ENCODE measurements at places on chromosomes 5 and 9.

DNA sequence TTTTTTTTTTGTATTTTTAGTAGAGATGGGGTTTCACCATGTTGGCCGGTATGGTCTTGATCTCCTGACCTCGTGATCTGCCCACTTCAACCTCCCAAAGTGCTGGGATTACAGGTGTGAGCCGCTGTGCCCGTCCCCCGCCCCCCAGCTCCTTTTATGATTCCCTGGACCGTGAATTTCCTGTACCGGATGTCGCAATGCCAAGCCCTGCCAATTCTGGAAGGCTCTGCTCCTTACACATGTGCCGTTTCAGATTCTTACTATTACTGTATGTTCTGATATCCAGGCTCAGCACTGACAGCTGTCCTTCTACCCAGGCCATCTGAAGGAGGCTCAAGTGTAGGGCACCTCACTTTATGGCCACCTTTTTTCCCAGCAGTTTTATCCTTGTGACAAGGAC is 100.1 kb downstream of the PLCXD3 start:
- no peak for DNase-seq

DNA sequence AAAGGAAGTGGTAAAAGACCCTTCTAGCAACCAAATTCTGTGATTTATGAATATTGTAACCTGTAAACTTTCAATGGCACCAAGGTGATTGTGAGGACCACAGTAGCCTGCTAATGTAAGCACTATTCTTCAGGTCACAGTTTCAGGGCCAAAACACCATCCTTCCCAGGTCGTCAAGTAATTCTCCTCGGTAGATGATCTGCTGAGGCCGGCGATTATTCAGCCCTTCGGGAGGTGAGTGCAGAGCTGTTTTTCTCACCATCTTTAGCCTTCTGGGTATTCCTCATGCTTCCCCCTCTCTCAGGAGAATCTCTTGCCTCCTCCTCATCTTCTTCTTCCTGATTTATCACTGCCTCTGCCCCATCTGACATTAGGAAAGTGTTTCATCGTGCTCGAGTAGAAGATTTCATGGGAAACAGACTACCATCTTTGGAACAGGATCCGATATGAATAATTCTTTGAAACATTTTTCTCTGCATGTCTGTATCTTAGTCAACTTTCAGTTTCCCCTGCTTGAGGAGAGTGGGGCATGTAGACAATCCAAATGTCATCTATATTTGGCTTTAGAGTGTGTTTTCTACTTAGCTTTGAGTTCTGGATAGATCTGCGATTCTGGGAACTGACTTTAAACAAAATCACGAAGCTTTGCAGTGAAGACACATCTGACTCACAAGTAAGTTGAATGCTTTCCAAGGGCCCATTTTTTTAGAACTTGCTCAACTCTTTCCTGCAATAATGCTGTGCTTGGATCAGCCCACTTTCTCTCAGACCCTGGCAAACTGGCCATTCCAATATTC is 173.9 kb downstream of the AOPEP start:
- no peak for DNase-seq

DNA sequence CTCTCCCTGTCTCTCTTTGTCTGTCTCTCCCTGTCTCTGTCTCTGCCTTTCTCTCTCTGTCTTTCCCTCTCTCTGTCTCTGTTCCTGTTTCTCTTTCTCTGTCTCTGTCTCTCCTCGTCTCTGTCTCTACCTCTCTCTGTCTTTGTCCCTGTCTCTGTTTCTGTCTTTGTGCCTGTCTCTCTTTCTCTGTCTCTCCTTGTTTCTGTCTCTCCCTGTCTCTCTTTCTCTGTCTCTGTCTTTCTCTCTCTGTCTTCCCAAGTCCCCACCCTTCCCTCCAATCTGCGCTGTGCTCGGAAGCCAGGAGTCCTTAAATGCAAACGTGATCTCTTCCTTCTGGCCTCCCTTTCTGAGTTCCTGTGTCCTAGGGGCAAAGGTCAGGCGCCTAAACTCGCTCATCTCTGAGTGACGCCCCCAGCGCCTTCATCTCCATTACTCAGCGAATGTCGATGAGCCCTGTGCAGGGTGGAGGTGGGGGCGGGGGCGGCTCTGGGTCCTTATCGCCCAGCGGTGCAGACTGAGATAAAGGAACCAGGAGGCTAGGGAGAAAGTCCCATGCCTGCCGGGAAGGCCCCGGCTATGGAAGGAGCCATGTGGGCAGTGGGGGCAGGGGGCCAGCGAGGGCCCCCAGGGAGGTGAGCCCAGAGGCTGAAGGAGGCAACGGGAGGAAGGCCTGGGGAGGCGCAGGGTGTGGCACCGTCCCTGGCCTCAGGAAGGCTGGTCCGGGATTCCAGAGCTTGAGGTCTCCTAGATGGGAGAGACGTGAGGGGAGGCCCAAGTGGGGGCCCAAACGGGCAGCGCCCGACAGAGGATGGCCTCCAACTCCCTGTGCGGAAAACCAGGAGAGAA is 1.5 kb upstream of the SLC6A19 start:
- DNase-seq, result no peak

DNA sequence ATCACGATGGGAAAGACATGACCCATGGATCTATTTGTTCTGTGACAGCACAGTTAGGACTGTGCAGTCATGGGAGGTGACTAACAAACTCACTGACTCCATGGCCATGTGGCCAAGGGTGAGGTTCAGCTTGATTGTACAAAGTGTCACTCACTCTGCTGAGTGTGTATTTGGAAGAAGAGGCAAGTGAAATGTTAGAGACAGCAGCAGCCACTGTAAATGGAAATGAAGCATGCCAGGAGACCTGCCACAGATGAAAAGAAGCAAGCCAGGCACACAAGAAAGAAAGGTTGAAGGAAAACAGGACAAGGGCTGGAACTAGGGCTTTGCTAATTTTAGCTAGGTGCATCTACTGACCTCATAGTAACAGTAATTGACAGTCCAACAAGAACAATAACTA is 42.7 kb upstream of the PALM2AKAP2 start:
- no peak for DNase-seq

DNA sequence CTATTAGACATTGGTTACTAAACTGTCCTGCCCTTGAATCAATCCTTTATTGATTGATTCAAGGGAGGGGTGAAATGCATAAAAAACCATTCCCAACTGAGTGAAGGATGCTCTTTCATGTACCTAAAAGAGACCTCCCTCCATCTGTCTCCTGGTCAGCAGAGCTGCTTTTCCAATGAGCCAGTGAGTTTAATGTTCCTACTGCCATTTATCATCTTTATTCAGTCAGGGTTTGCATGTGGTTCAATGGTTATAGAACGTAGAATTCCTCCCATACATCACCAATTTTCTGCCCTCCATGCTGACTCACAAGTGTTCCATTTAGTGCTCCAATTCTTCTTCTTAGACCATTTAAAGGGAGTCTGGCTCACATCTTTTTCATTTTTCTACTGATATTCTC is 199.1 kb upstream of the PCSK5 start:
- no peak for DNase-seq

- peak; percentile 93 for DNase-seq
Observed at GRCh38 chr9:131590907-131591844, 45.9 kb downstream of the PRRT1B start.

- DNase-seq, result no peak
Observed at GRCh38 chr5:73093943-73094342, 26.4 kb upstream of the TMEM171 start.

DNA sequence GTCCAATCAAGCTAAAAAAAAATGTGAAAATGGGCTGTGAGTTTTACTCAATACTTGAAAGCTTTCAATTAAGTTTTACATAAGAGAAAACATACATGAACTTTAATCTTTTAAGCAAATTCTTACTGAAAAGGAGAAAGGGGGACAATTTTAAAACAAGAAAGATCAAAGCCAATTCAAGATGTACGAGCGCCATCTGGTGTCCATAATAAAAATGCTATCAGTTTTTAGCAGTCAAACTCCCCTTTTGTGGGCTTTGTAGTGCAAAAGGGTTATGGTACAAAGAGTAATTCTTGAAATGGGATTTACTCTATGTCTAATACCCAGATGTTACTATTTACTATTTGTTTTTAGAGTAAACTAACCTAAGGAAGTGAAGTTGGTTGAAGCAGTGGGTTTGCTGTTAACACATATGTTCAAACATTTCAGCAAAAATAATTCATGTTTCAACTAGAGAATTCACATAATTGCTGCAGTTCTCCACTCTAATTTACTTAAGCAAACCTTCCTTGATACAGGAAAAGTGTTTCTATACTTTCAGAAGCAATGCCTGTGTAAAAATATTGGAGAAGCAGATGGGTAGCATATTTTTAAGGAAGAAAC is 228.2 kb upstream of the TYRP1 start:
- DNase-seq, result peak; percentile 76

DNA sequence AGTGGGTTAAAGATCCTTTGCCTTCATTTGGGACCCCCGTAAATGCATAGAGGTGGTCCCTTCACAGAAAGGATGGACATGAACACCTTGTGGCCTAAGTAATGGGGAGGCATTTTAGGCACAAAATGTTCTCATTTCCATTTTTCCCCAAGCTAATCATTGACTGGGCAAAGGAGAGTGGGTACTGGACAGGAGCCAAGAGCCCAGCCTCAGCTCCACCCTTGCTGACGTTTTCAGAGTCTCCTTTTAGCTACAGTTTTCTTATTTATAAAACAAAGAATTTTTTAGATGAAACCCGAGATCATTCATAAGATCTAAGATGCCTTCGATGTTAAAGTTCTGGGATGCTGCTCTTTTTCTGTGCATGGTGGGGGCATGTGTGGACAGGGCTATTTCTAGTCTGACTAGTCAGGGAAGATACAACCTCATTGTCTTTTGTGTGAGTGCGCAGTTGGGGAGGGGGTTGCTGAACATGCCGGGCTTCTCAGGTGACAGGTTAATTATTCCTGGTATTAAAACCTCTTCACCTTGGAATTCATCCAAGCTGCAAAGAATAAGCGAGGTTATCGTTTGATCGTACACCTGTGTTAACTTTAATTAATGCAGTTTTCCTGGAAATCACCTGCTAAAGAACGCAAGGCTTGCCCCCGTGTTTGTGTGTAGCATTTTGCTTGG is 48.4 kb downstream of the ADAMTS16 start:
- DNase-seq, result no peak

DNA sequence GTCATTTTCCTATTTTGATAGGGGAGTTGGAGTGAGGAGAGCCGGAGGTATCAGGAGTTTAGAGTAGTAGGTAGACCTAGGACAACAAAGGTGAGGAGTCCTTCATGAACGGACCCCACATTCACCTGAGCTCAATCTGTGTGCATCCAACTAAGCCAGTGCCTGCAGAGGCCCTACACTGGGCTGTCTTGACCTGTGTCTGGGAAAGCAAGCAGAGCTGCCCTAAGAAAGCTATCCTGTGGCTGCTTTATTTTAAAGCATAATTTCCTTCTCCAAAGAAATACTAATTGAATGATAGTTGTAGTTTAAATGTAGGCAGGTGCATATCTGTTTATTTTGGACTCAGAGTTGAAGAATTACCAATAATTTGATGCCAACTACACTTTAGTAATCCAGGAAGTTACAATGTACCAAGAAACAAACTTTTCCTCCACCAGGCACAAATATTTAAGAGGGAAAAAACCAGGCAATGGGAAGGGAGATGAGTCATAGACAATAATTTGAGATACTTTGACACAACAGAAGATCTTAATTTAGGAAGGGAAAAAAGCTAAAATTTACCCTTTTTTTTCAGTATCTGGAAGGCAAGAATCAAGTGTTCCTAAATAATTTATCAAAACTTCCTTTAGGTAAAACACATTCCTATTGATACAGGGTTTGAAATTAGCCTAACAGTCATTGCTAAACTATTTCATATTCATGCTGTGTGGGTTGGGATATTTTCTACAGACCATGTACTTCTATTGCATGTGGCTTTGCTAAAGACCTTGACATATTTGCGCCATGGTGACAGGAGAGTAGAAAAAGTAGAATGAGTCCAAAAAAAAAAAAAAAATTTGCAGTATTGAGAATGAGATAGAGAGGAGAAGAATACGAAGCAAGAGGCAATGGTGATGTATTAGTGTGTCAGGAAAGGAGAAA is 376.6 kb upstream of the TUSC1 start:
- DNase-seq, result no peak

GRCh38 chr5:57538341-57538955 is 55.8 kb upstream of the ACTBL2 start:
- DNase-seq, result no peak

DNA sequence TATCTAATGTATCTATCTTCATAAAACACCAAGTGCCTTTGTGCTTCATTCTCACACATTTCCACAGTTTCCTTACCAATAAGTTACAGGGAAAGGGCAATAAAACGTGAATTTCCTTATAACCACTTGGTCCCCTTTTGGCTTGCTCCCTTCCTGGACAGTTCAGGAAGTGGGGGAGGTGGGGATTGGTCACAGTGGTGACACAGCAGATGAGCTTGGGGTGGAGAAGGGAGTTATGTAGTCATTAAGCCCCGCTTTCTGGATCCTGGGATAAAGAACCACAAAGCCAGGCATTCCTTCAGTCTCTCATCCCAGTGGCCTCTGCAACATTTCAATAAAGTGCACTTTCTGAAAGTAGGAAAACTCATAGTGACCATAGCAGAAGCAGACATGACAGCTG is 47.1 kb upstream of the FYB1 start:
- DNase-seq, result no peak

DNA sequence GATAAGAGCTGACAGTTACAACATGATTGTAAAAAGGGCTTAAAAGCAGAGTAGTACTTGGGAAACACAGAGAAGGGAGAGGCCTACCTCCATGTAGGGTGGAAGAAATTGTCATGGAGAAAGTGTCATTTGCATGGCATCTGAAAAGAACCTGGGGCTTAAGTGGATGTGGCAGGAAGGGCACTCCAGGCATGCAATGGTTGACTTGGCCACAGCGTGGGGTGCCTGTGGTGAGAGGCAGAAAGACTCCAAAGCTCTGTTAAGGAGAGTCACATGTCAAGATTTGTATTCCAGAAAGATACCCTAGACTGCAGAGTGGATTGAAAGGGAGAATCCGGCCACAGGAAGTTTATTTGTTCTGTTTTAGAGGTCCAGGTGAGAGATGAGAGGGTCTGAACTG is 2.4 kb downstream of the POLR3G start:
- DNase-seq, result no peak

GRCh38 chr5:178218237-178218776 is 14.0 kb downstream of the HNRNPAB start:
- no peak for DNase-seq

- no peak for DNase-seq
Observed at GRCh38 chr5:14359069-14360043, 216.2 kb downstream of the TRIO start.

DNA sequence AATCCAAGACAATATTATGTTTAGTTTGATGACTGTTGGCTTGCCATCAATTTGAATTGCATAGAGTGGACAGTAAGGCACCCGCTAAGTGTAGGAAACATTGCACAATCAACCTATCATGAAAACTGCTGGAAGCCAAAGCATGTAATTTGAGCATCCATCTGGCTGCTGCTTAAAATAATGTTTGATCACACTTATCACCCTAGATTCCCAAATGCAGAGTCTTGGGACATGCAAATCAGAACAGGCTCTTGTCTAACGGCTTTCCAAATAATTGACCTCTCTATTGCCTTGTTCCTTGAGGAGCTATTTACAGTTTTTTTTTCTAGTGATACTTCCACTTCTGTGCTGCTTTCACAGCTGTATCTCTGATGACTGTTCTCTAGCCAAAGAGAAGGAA is 342.1 kb downstream of the PRR16 start:
- DNase-seq, result no peak

DNA sequence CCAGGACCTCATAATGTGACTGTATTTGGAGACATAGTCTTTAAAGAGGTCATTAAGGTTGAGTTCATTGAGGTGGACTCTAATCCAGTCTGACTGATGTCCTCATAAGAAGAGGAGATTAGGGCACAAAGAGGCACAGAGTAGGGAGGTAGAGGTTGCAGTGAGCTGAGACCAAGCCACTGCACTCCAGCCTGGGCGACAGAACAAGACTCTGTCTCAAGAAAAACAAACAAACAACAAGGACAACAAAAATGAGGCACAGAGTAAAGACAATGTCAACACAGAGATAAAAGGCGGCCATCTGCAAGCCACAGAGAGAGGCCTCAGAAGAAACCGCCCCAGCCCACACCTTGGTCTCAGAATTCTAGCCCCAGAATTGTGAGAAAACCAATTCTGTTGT is 17.0 kb upstream of the TDRD7 start:
- DNase-seq, result no peak

All from Karpas-422 (cell line).